Anterior cingulate cortex (tissue), 58 donors: ENCODE measurements at places on chromosomes 5 and 9.

GRCh38 chr5:36369219-36369690 lies 67.6 kb upstream of the RANBP3L start:
- no peak for DNase-seq

GRCh38 chr5:181281984-181282316 lies 21.0 kb upstream of the TRIM52 start:
- DNase-seq: no peak

- no peak for DNase-seq
Measured at GRCh38 chr5:8851101-8851500, 694.8 kb downstream of the SEMA5A start.

- no peak for DNase-seq
Measured at GRCh38 chr5:140628711-140629110, 4.3 kb downstream of the CD14 start.

DNA sequence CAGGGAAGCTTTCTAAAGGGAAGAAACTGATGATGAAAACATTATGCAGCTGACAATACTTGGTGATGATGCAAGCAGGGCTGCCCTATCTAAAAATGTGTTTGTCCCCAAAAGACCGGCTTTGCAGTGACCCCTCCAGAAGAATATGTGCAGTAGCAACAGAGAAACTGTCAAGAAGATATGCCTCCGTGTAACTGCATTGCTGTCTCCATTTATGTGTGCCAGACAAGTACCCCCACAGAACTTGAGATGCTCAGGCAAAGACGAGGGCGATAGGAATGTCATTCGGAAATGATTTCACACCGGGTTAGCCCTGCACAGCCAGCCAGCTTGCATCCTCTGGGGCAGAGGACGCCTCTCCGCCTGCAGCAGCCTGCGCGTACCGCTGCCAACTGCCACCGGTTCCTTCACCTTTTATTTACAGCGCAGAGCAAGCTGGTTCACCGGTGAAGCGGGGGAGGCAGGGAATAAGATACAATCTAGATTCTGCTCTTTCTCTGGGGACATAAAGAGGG lies 2.0 kb downstream of the GABBR2 start:
- peak; percentile 47 for DNase-seq
